ENCODE measurements at places on chromosomes 1 and 21.
A peak's percentile ranks its signal among the peaks of the same experiment; 100 is the strongest.

GRCh38 chr1:218164930-218165700 is 120.0 kb upstream of the RRP15 start:
- no peak for DNase-seq

DNA sequence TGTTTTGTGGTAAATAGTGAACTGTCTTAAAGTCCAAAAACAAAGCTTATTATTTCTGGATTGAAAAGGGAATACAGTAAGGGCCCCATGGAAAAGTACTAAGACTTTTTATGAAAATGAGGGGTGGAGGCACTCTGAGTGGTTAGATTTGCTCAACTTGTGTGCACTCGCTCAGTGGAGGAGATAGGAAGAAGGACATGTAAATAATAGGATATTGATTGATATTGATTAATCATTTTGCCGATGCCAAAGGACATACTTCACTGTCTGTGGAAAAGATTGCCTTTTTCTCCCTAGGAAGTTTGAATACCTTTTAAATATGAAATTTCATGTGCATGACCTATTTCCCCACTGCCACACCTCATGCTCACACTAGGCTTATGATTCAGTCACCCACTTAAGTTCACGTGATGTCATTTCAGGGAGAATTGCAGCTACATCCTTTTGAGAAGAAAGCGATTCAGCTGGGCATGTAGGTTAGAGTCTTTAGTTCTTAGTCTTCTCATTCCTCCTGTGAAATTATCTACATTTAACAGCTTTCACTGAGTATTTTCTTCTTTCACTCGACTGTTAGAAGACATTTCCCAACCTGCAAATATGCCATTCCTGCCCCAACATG is 5.0 kb downstream of the MTR start:
- no peak for DNase-seq

GRCh38 chr1:244050014-244050834 is 859 bp upstream of the ZBTB18 start:
- DNase-seq = no peak

DNA sequence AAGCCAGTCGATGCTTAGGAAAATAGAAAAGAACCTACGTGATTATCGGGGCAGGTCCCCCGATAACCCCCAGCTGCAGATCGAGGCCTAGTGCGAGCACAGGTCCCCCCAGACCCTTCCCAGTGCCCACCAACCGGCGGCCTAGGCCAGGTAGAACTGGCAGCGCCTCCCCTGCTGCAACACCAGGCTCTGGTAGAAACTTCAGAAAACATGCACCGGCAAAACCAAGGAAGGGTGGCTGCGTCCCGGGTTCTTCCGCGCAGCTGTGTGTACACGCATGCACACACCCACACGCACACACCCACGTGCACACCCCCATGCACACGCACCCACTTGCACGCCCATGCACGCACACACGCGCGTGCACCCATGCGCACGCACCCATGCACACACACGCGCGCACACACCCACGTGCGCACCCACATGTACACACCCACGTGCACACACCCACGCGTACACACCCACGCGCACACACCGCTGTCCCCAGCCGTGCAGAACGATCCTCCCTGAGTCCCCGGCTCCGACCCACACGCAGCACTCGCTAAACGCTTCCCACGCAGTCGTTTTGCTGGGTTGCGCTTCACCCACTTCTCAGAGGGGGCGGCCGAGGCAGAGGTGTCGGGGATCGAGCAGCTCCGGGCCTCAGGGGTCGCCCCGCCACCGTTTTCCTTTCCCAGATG is 5.2 kb downstream of the TSPEAR start:
- no peak for DNase-seq

GRCh38 chr21:15272591-15272990 is 207.8 kb upstream of the NRIP1 start:
- DNase-seq = no peak

DNA sequence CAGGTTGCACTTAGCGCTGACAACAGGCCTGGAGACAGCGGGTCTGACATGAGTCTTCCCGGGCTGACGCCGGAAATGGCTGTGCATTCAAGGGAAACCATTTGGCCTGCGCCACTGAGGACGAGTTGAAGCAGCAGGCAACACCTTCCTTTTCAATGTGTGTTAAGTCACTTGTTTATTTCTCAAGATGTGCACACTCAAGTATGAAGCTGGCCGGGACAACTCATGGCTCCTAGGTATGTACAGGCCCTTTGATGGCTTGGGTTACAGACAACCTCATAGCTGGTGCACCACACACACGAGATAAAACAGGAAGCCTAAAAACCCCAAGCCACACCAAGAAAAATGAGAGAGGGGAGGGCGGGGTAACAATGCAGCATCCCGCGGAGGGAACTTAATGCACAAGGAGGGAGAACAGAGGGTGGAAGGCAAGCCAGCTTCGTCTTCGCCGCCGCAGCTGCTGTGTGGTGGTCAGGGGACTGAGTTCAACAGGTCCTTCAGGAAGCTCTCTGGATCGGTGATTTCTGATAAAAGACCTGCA is 118.0 kb upstream of the IFFO2 start:
- DNase-seq = peak; percentile 69

Measured in activated gamma-delta T cell treated with Interleukin-2 at 50 U/mL for 16 hours (primary cell).